Fibroblast of the aortic adventitia (primary cell): ENCODE measurements at places on chromosomes 12 and 14.

GRCh38 chr14:78278464-78279250, 108.5 kb downstream of the NRXN3 start:
- DNase-seq = no peak

GRCh38 chr14:54711312-54711711, 144.4 kb downstream of the SAMD4A start:
- no peak for DNase-seq

DNA sequence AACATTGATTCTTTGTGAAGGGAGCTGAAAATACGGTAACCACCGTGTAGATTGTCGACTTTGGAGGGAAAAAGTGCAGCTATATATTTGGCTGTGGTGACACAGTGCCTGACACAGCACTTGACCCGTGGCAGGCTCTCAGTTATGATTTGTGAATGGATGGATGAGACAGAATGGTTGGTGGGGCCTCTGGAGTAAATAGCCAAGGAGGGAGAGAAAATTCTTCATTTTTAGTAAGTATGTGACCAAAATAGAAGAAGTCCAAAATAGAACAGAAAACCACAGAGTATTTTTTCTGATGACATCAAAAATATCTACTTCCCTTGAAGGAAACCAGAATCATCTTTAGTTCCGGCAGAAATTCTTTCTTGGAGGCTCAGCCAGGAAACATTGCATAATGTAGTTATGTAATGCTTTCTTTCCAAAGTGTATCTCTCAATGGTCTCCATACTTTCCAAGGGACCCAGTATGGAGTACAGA, 82.0 kb upstream of the WSCD2 start:
- DNase-seq = peak; percentile 22

DNA sequence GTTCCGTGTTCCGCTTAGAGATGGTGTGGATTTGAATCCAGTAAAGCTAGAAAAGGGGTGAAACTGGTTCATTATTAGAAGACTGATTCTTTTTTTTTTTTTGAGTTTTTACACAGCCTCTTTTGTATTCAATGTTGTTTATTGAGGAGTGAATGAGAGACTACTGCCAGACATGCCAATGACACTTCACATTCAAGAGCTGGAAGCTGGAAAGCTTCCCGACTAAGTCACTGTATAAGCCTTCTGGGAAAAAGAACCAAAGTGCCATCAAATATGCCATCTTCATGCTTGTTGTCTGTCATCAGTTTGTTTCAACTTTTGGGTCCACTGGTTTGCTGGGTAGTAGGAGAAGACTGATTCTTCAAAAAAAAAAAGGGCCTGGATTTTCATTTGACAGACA, 164.8 kb downstream of the ATP23 start:
- DNase-seq = no peak

DNA sequence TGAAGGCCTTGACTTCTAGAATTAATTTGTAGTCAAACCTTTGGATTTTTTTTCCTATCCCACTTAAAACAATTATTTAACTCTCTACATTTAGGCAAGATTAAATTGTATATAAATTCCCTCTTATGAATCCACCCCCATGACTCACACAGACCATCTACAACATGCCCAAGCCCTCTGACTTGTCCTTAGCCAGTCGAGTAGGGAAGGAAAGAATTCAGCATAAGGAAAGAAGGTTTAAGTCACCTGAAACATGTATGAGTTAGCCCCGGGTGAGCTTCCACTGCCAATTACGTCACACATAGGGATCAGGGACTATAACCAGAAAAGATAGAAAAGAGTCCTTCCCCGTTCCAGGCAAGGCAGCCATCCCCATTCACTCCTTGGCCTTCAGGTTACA, 14.9 kb upstream of the RESF1 start:
- DNase-seq = no peak

GRCh38 chr14:66099931-66100330, 386.2 kb upstream of the CCDC196 start:
- no peak for DNase-seq
